ENCODE measurements at places on chromosomes 2 and 18.

- DNase-seq, result no peak
These were observed 116.2 kb downstream of the MSH2 start for GRCh38 chr2:47519147-47519537.

GRCh38 chr2:182937870-182938269 is 71.4 kb upstream of the FRZB start:
- no peak for DNase-seq

GRCh38 chr2:55231546-55232083 is 478 bp downstream of the CLHC1 start:
- DNase-seq, result no peak

GRCh38 chr2:72579591-72580180 is 246.1 kb downstream of the EXOC6B start:
- DNase-seq, result peak; percentile 55

DNA sequence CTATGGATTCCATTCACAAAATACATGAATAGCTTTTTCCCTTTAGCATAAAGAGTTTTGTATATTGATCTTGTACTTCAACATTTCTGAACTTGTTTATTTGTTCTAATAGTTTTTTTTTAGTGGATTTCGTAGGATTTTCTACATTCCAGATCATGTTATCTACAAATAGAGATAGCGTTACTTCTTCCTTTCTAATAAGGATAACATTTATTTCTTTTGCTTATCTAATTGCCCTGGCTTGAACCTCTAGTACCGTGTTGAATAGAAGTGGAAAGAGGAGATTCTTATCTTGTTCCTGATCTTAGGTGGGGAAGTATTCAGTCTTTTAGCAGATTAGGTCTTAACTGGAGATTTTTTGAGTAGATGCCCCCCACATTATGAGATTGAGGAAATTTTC is 9.5 kb downstream of the UGT1A6 start:
- DNase-seq, result no peak

GRCh38 chr2:57882895-57883515 is 163.6 kb upstream of the VRK2 start:
- DNase-seq, result peak; percentile 66

DNA sequence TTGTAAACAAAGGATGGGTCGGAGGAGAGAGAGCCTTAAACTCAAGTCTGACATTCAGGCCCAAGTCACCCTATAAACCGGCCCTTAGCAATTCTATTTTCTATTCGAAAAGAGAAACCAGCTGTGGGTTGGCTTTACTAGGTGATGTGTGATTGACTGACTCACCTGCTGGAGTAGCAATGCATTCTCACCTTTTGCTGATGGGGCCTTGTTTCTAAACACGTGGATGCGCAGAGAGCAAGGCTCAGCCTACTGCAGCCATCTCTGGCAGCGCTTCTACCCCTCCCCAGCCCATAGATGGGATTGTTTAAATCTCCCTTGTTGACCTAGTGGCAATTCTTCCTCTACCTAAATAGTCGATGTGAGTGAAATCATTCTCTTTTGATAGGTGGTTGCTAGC is 138.5 kb downstream of the MEIS1 start:
- DNase-seq, result peak; percentile 78

GRCh38 chr18:272650-273049 is 4.8 kb upstream of the THOC1 start:
- DNase-seq, result no peak

- DNase-seq, result no peak
These were observed 466.0 kb downstream of the PTH2R start for GRCh38 chr2:208872591-208872990.

DNA sequence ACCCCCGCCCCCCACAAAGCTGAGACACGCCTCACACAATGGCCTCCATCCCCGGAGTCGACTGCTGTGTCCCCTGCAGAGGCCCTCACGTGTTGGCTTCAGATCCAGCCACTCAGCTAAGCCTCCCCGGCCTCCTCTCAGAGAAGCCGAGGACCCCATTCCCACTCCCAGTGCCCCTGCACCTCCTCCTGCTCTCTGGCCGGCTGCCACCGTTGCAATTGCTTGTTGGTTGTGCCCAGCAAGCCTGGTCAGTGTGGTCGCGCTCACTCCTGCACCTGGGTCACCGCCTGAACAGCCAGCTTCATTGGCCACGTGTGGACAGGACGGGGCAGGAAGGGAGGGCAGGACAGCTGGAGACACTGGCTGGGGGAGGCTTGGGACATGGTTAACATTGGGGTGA is 191.5 kb upstream of the SALL3 start:
- no peak for DNase-seq

- DNase-seq, result no peak
These were observed 147.7 kb downstream of the CTNNA2 start for GRCh38 chr2:79660557-79660956.

GRCh38 chr2:176104316-176105077 is 2.6 kb upstream of the HOXD11 start:
- no peak for DNase-seq

GRCh38 chr2:88159955-88160415 is 10.2 kb upstream of the THNSL2 start:
- DNase-seq, result peak; percentile 52

- DNase-seq, result no peak
These were observed 113.6 kb upstream of the TTC39C start for GRCh38 chr18:23900994-23901393.

- DNase-seq, result no peak
These were observed 102.1 kb downstream of the MTCL1 start for GRCh38 chr18:8807488-8807805.

DNA sequence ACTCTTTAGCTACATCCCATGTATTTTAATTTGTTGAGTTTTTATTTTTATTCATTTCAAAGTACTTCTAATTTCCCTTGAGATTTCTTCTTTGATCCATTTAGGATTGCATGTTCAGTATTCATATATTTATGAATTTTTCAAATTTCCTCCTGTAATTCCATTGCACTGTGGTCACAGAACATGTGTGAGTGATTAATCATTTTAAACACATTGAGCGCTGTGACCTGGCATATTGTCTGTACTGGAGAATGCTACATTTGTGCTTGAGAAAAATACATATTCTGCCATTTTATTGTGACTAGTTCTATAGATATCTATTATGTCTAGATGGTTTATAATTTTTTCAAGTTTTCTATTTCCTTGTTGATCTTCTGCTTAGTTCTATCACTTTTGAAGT is 353.7 kb downstream of the RAD51AP2 start:
- DNase-seq, result no peak

DNA sequence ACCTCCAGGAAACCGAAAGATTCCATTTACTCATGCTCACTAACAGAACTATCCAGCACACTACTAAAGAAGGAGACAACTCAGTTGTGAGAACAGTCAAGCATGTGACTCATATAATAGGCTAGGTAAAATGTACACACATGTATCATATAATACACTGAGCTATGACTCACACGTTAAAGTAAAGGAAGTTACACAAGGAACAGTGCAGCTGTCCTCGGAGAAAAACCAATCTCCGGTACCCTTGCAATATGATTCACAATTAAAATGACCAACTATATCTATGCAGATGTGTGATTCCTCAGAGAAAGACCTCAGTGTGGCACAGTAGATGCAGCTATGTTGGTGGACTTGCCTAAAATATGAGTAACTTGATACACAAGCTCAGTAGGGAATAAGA is 76.5 kb downstream of the STRN start:
- peak; percentile 2 for DNase-seq

DNA sequence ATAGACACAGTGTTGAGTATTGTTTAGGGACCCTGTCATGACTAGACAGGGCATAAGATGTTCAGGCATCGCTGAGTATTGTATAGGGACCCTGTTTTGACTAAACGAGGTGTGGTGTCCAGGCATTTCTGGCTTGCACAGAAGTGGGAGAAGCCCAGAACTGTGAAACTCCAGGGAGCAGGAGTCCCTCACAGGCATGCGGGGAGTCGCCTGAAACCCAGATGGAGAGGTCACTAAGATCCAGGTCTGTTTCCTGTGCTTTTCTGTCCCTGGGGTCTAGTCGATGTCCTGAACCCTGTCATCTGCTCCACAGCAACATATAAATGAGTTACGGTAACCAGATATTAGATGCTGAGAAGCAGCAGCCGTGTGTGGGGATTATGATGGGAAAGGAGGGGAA is 469.0 kb upstream of the SALL3 start:
- DNase-seq, result no peak

DNA sequence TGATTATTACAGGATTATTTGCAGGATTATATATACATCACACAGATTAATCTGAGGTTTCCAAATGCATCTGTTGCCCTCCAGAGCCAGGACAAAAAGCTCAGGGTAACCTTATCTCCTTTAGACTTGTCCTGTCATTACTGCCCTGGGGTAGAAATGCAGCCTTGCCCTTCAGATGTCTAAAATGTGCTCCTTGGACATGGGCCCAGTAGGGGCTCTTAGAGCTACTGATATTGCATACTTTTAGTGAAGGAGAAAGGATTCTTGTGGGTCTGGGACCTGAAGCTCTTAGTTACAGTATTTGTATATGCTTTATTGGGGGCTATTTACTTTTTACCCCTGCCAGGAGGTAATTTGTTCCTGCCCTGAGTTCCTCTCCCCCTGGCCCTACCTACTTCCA is 56.1 kb downstream of the PRKRA start:
- DNase-seq, result no peak

- no peak for DNase-seq
These were observed 65.0 kb upstream of the BCL2L11 start for GRCh38 chr2:111055735-111056134.

GRCh38 chr2:10356439-10356811 is 53.7 kb downstream of the HPCAL1 start:
- peak; percentile 14 for DNase-seq

DNA sequence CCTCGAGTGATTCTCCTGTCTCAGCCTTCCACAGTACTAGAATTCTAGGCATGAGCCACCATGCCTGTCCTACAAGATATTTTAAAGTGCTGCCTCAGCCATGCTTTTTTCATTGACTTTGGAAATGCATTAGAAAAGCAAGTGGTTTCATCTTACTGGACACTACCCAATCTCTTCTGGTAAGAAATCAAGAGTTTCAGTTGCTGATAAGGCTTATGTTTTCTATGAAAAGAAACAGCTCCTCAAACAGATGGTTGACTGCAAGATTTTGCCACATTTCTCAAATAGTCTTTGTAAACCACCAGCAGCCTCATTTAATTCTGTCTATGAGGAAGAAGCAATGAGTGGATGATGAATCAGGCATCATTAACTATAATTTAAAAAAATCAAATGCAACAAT is 264.5 kb upstream of the LRP1B start:
- no peak for DNase-seq

- no peak for DNase-seq
These were observed 14.8 kb upstream of the SLC66A3 start for GRCh38 chr2:11140492-11140891.

GRCh38 chr2:196604196-196604595 is 35.3 kb upstream of the CCDC150 start:
- no peak for DNase-seq

GRCh38 chr2:33555681-33556080 is 43.4 kb downstream of the FAM98A start:
- no peak for DNase-seq

- DNase-seq, result no peak
These were observed 77.2 kb downstream of the MDH1 start for GRCh38 chr2:63665846-63666475.

- no peak for DNase-seq
These were observed 13.0 kb downstream of the MTERF4 start for GRCh38 chr2:241088791-241089732.

DNA sequence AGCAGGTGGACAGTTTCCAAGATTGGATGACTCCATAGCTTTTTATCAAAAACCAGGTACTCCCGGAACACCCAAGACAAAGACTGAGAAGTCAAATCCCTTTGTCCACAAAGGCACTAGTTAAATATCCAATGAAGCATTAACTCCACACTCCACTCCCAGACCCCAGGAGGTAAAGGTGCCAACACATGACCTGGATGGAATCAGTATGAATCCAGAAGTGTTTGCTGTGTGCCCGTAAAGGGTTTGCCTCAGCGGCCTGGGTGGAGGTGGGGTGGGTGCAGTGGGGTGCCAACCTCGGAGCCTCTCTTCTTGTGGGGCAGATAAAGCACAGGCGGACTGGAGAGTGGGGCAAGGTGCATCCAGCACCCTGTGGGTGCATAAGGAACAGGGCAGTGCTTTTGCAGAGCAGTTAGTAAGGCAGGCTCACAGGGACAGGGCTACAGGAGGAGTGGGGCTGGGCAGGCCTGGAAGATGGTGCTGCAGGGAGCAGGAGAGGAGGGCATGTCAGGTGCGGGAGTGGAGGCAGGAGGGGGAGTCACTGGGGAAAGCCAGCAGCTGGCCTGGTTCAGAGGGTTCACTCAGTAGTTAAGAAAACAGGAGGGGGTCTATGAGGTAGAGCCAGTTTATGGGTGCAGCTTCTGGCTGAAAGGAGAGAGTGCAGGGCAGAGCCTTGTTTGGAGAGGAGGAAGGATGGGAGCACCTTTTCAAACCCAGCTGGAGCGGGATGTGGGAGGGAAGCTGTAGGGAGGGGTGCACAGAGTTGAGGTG is 208.4 kb upstream of the SMAD2 start:
- no peak for DNase-seq

GRCh38 chr18:36396190-36396589 is 98.7 kb downstream of the FHOD3 start:
- DNase-seq, result no peak

GRCh38 chr2:194020155-194020554 is 1636.9 kb upstream of the SLC39A10 start:
- no peak for DNase-seq

GRCh38 chr2:2045141-2045540 is 285.9 kb downstream of the MYT1L start:
- no peak for DNase-seq

GRCh38 chr2:123500346-123500745 is 524.7 kb upstream of the CNTNAP5 start:
- DNase-seq, result no peak

- no peak for DNase-seq
These were observed 78.5 kb downstream of the PMS1 start for GRCh38 chr2:189862751-189863150.

DNA sequence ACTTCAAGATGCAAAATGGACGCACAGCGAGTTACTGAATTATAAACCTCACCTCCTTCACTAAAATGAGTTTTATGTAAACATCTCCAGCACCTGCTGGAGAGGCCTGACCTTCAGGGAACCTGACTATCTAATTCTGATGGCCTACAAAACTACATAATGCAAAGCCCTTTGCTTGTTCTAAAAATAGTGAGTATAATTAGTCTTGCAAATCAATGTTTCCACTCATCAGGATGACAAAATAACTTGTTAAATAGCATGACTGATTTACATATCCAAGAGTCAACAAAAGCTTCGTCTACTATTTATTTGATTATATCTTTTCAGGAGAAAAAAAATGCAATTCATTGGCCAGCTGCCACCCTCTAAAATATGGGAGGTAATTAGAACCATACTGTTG is 326.3 kb upstream of the MC4R start:
- peak; percentile 68 for DNase-seq

- DNase-seq, result no peak
These were observed 24.8 kb downstream of the NCOA1 start for GRCh38 chr2:24515831-24516230.
